ENCODE measurements at places on chromosomes 6 and 20.

GRCh38 chr6:134022650-134023049 is 29.8 kb downstream of the SLC2A12 start:
- no peak for DNase-seq

DNA sequence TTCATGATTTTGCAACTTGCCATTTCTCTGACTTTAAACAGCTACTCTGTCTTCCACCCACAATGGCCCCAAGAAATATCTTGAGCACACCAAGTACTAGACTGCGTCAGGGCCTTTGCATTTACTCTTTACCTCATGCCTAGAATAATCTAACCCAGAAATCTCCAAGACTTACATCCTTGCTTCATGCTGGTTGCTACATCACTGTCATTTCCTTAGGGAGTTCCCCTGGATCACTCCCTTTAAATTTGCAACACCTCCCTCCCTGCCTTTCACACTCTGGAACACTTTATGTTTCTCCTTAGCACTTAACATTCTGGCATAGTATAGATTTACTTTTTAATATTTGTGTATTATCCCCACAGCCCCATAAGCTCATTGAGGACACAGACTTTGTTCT is 4.9 kb upstream of the ELOVL5 start:
- no peak for DNase-seq

DNA sequence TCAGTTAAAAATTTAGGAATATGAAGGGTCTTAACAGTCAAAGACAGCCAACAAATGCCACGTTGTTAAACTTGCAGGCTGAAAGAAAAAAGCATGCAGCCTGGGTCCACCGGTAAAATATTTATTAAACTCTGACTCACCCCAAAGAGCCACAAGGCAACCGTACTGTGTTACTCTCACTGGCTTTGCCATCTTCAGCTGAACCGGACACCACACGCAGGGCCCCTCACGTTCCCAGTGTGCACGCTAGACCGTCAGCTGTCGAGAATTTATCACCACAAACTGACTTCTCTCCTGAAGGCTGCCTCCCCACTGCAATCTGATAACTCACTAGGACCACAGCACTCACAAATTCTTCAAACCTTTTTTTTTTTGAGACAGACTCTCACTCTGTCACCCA is 30.7 kb downstream of the HUS1B start:
- DNase-seq = no peak

GRCh38 chr6:18457065-18457737 is 70.1 kb downstream of the RNF144B start:
- DNase-seq = no peak

DNA sequence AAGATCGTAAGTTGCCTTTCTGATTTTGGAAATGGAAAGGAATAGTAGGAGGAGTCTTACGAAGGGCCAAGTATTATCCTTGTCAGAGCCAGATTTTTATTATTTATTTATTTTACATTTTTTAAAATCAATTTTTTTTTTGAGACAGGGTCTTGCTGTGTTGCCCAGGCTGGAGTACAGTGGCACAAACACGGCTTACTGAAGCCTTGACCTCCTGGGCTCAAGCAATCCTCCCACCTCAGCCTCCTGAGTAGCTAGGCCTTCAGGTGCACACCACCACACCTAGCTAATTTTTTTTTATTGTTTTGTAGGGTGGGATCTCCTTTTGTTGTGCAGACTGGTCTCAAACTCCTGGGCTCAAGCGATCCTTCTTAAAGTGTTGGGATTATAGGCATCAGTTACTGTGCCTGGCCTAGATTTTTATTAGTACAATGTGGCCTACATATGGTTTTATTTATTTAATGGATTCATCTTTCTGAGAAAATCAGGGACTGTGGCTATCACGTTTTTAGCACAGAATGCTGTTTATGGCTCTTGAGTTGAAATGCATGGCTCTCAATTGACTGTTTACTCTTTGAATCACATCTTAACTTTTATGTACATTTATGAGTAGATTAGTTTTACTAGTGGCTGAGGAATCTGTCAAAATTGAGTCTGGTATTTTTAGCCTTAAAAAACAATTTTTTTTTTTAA is 16.7 kb downstream of the CDC5L start:
- DNase-seq = no peak

DNA sequence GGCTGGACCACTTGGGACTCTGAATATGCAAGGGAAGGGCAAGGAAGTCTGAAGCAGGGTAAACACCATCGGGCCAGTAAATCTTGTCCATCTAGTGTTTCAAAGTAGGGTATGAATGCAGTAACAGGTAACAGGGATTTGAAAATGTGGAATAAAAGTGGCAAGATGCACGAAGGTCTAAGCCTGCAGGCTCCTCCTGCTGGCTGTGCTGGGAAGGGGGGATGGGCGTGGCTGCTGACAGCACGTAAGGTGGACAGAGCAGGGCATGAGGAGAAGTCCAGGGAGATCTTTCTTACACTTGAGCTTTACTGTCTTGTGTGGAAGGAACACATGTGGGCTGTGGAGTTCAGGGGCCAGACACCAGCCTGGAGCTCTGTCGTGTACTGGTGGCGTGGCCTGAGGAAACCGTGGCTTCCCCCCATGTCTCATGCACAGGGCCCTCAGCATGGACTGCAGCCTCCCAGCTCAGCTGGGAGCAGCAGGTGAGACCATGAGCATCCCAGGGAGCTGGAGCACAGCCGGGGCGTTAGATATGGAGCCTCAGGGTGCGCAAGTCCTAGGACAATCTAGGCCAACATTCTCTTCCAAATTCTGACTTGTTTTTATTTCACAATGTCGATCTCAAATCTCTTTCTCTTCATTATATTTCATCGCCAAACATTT is 84.5 kb downstream of the SLC22A23 start:
- DNase-seq = no peak

DNA sequence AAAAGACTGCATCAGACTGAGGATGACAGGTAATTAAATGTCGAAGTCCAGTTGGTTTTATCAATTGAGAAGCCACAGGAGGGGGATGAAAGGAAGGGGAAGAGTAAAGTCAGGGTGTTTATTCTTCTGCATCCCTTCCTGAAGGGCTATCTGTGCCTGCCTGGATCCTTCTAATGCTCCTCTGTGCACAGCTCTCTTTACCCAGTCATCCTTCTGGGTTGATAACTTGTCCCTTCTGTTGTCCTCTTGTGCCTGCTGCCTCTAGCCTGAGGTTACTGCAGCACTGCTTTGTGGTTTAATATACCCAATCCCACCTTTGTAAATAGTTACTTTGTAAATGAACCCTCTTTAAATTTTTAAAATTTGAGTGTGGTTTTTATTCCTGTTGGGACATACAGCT is 1127.3 kb downstream of the EPHA7 start:
- no peak for DNase-seq

- DNase-seq = no peak
These were observed 22.4 kb downstream of the SASH1 start for GRCh38 chr6:148365041-148365440.

- DNase-seq = no peak
These were observed 17.2 kb upstream of the SPAG4 start for GRCh38 chr20:35598476-35598875.

DNA sequence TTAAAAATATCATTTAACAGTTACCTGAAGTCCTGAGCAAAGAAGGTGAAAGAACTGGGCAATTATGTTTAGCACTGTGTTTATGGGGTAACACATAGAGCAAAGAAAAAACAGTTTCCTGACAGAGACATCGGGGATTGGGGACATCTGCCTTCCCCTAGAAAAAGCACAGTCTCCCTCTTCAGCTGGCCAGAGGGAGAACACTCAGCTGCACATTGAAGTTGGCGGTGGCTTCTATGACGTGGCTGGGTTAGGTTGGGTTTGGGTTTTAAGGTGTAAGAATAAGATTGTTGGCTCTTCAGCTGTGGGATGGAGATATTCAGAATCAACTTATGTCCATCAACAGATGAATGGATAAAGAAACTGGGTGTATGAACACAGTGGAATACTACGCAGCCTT is 124.0 kb upstream of the DTNBP1 start:
- DNase-seq = no peak

DNA sequence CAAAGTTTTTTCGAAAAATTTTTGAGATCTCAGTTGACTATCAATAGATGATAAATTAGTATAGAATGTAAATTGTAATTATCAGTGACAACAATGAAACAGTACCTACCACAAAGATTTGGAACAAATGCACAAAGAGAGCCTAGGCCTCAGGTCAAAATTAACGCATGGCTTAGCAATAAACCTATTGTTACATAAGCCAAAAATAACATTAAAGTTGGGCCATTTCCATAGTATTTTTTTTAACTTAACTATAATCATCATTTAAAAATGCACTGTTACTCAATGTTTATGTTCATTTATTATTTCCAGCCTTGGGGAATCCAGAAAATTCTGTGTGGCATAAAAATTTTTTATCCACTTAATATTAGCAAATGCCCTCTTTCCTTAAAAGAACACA is 117.0 kb downstream of the EPB41L2 start:
- DNase-seq = no peak

Measured in stimulated activated CD8-positive, alpha-beta memory T cell treated with anti-CD3 and anti-CD28 coated beads, Interleukin-4, amount 100 ng/mL, for 4 hours (primary cell).